Stimulated activated CD4-positive, alpha-beta T cell treated with anti-CD3 and anti-CD28 coated beads, Interleukin-4, amount 100 ng/mL, for 4 hours (primary cell): ENCODE measurements at places on chromosomes 4 and X.

GRCh38 chrX:42385730-42386129 lies 392.2 kb downstream of the PPP1R2C start:
- DNase-seq = no peak

- no peak for DNase-seq
These were observed 224.7 kb downstream of the ANTXR2 start for GRCh38 chr4:79848329-79848728.

- no peak for DNase-seq
These were observed 29.6 kb downstream of the PDK3 start for GRCh38 chrX:24494647-24495075.

DNA sequence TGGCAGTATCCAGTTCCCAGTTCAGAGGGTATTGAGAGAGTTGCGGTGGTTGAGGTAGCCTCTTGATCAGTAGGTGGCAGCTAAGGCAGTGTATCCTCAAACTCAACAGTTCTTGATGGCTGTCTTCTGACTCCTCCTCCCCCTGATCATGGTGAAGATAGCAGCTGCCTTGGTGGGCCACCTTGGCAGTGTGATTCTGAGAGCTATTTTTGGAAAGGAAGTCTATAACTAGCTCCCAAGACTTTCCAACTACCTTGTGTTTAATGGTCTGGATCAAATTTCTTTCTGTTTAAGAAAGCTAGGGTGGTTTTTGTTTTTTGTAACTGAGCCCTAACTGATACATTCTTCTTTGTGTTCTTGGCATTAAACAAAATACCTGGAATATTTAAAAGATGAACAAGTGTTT lies 10.5 kb upstream of the TBC1D19 start:
- no peak for DNase-seq

- no peak for DNase-seq
These were observed 79.7 kb upstream of the GNPDA2 start for GRCh38 chr4:44806071-44806470.

DNA sequence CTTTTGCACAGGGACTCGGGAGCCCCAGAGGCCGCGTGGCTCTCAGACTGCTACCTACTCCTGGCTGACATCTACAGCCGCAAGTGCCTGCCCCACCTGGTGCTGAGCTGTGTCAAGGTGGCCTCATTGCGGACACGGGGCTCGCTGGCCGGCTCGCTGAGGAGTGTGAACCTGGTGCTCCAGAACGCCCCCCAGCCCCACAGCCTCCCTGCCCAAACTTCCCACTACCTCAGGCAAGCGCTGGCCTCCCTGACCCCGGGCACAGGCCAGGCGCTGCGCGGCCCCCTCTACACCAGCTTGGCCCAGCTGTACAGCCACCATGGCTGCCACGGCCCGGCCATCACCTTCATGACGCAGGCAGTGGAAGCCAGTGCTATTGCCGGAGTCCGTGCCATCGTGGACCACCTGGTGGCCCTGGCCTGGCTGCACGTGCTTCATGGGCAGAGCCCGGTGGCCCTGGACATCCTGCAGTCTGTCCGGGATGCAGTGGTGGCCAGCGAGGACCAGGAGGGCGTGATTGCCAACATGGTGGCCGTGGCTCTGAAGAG lies 28.8 kb downstream of the SH3TC1 start:
- no peak for DNase-seq

DNA sequence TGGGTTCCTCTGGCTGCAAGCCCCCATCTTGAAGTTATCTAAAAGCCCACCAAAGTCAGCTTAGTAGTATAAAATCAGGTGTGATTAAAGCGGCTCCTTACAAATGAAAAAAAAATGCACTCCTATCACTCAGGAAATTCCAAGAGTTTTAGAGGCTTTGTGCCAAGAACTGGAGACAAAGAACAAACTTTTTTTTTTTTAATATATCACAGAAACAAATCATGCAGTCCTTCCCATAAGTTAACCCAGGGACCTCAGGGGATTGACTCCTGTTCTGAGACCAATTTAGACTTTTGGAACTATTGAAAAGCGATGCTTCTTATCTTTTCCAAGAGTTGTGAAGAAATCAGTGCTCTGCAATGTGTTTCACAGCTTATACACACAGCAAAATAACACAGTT lies 53.6 kb downstream of the HHIP start:
- no peak for DNase-seq

DNA sequence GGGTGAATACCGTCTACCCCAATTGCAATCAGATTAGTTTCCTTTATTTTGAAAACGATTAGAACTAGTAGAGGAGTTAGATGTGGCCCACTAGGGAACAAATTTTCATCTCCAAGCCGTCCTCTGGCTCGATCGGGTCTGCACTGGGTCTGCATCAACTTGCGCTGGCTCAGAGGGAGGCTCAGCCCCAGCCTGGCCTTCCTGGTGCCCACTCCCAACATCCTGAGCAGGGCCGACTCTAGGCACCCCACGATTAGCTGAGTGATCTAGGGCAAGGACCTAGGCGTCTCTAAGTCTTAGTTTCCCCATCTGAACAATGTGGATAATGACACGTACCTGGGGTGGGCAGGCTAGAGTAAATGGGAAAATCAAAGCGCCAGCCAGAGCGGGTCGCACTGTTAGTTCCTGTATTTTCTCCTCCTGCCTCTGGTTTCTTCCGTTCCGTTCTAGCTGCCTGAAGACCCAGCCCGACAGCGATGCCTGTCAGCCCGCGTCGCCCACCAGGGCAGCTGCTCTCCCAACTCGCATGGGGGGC lies 7.7 kb upstream of the HAND2 start:
- no peak for DNase-seq

- DNase-seq = no peak
These were observed 157.8 kb downstream of the ANTXR2 start for GRCh38 chr4:79915246-79915645.

DNA sequence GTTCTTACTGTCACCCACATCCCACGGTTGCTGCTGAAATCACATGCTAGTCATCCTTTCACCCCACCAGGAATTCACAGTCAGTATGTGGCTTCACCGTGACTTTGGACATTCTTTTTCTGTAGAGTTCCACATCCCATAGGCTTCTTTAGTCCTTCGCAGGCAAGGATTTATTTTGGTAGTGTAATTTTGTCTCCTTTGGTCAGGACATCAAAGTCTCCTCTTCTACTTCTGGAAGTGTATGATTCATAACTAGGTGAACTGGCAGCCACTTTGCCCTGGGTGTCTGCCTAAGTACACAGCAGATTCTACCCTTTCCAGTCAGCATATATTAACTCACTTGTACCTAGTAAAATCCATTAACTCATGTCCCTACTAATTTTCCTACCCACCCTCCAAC lies 38.3 kb upstream of the MMAA start:
- no peak for DNase-seq

- DNase-seq = no peak
These were observed 58.4 kb upstream of the PNPLA4 start for GRCh38 chrX:7985568-7985967.

GRCh38 chrX:151416579-151416978 lies 19.6 kb downstream of the VMA21 start:
- no peak for DNase-seq

- DNase-seq = no peak
These were observed 13.7 kb upstream of the KLHL5 start for GRCh38 chr4:39048311-39048710.

DNA sequence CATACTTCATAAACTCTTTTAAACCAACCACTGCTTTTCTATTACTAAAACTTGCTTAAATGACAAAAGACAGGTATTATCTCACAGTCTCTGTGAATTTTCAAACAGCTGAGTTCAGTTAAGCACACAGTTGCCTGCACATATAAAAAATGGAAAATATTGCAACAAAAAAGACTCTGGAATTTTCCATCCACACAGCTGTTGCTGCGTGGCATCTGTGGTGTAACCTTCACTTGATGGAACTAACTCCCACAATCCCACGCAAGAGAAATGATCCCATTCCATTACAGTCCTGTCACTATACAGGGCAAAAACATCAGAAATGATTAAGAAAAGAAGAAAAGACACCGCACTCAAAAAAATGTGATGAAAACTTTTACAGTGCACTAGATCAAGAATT lies 149.8 kb upstream of the TBL1X start:
- DNase-seq = no peak

DNA sequence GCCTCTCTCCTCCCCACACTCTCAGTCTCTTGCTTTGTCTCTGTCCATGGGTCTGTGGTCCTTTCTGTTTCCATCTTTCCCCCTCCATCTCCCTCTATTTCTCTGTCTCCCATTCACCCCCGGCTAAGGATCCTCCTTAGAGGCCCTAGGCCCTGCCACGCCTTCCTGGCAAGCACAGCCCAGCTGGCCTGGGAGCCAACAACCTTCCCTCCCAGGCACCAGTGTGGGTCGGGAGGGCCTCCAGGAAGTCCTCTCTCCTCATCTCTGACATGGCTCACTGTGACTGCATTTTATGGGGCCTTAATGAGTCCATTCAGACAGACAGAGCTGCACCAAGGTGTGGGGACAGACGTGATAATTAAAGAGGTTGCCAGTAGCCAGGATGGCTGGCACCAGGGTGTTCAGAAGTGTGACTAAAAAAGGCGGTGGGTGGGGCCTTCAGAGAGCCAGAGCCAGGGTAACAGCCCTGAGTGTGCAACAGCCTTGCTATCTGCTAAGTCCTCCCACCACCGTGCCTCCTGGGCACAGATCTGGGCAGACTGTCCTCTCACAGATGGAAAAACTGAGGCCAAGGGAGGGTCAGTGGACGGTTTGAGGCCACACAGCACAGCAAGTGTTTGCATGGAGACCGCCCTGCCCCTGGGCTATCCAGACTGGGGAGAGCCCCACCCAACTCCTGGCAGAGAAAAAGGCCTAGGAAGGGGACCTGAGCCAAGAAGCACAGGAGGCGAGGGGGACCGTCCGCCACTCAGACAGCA lies 31.5 kb downstream of the BLOC1S4 start:
- no peak for DNase-seq

GRCh38 chr4:77155631-77156452 lies 1.2 kb upstream of the CCNG2 start:
- DNase-seq = no peak

DNA sequence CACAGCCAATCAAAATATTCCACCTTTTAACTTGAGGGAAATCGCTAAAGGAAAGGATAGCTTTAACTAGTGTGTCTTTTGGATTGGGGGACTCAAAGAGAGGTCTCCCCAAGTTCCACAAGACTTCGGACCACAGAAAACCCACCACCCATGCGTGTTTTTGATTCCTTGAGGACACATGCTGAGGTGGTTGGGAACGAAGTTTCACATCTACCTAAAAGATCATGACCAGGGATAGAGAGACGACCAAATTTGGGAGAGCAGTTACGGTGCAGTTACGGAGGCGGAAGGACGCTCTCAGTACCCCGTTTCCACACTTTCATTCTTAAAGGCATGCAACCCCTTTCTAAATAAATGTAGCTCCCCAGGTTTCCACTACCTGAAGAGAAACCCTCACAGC lies 1.1 kb downstream of the PCYT1B start:
- DNase-seq = no peak

- peak; percentile 44 for DNase-seq
These were observed 9.5 kb downstream of the RGS12 start for GRCh38 chr4:3302173-3302785.

DNA sequence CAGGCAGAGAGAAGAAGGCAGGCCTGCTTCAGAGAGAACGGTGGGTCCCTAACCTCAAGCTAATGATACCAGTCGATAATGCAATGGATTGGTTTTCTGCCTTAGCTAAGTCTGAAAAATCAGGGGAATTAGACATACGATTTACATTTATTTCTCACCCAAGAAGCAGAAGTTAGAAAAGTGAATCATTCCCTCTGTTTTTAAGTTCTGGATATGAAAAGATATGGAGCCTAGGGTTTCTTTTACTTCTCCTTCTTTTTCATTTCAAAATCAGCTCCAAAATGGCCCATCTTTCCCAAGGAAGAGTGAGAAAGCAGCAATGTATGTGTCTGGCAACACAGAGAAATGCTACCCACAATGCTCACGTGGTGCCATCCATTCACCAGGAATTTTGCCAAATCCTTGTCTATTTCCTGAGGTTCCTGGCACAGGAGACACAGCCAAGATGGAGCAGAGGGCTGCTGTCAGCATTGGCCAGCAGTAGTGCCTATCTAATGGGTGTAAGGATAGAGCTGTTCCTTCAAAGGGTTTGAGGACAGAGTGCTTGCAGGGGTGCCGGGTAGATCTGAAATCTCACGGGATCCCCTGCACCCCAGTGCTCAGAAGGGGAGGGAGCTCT lies 231.5 kb downstream of the MAML3 start:
- DNase-seq = no peak

DNA sequence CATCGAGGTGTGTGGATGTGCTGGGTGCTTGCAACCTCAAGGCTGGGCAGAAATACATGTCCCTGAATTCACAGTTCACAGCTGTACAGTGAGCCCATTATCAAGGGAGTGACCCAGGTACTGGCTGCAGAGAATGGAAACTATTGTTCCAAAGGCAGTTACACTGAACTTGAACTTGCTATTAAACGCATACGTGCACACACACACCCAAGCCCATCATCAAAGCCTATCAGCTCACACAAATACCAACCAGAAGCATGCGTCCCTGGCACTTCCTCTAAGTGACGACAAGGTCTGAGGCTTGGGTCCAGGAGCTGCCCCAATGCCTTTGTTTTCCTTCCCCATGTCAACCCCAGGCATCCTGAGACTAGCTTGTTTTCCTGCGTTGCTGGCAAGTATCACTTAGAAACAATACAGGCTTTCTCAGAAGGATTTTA lies 88.6 kb downstream of the IRF2 start:
- no peak for DNase-seq

GRCh38 chrX:86830685-86831084 lies 682.4 kb downstream of the DACH2 start:
- no peak for DNase-seq
